Fibroblast of skin of left biceps (primary cell): ENCODE measurements at places on chromosomes 1 and 21.

GRCh38 chr1:201406831-201407406 lies 7.8 kb upstream of the LAD1 start:
- no peak for DNase-seq

DNA sequence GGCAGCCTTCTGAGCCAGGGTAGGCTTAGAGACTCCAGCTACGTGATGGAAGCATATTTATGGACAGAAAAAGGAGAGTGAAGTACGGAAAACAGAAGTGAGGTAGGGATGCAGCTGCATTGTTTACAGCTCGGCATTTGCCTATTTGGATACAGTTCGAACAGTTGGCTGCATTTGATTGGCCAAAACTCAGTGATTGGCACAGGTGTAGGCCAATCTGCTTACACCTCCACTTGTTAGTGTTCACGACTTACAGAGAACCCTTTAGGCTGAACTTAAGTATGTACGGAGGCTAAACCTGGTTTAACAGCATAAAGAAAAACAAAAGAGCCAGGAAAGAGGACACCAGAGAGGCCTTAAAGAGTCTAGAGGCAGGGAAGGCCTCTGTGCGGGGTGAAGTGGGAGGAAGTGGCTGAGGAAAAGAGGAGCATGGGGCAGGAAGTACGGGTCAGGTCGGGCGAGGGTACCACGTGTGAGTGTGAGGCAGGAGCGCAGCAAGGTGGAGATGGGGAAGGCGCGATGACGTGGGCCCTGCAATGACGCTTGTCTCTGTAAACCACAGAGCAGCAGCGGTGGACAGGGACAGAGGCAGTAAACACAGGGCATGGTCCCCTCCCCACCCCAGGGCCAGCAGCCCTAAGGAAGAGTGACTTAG lies 32.0 kb downstream of the RSPH1 start:
- peak; percentile 1 for DNase-seq

- DNase-seq, result no peak
Observed at GRCh38 chr1:234554218-234554697, 55.7 kb downstream of the IRF2BP2 start.

GRCh38 chr1:232459087-232459486 lies 170.8 kb downstream of the SIPA1L2 start:
- no peak for DNase-seq

DNA sequence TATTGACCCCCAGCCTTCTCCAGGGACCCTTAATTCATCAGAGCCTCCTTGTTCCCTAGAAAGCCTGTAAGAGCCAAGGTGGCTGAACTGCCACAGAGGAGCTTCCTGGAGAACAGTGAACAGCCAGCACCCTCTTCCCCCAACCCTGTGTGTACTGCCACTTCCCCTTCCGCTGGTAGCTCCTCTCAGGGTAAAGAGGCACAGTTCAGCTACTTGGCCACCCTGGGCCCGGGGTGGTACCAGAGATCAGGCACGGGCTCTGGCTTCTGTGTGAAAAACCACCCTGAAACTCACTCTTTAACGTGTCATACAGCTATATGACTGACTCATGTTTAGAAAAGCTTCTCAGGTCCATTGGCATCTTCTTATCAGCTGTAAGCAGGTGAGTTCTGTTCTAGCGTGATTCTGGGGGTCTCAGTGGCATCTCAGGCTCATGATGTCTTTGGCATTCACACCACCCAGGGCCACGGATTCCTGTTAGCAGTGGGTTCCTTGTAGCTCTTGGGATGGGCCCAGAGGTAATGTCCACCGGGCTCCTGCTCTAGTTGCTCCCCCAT lies 22.4 kb downstream of the ARMH1 start:
- no peak for DNase-seq

DNA sequence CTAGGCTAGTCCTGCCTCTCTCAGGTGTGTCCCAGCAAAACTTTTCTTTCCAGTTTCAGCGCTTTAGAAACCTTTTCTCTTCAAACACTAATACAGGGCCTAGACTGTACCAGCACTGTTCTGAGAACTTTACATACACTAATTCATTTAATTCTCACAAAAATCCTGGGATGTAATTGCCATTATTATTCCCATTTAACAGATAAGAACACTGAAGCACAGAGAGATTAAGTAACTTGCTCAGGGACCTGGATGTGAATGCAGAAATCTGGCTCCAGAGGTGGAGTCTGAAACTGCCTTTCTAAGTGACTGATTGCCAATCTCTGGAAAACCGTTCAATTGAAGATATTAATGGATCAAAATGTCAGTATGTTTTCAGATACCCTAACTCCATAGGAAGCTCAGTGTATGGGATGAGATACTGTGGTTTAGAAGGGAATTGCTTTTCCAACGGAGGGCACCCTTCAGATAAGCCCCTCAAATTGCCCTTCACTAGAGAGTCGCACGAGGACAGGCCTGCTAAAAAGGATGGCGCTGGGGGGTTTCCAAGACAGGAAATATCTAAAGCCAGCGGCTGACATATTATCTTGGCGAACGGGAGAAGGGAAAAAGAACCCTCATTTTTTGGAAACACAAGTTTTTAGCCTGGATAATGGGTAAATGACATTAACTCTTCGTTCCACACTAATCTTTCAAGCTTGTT lies 698 bp upstream of the UCK2 start:
- no peak for DNase-seq

DNA sequence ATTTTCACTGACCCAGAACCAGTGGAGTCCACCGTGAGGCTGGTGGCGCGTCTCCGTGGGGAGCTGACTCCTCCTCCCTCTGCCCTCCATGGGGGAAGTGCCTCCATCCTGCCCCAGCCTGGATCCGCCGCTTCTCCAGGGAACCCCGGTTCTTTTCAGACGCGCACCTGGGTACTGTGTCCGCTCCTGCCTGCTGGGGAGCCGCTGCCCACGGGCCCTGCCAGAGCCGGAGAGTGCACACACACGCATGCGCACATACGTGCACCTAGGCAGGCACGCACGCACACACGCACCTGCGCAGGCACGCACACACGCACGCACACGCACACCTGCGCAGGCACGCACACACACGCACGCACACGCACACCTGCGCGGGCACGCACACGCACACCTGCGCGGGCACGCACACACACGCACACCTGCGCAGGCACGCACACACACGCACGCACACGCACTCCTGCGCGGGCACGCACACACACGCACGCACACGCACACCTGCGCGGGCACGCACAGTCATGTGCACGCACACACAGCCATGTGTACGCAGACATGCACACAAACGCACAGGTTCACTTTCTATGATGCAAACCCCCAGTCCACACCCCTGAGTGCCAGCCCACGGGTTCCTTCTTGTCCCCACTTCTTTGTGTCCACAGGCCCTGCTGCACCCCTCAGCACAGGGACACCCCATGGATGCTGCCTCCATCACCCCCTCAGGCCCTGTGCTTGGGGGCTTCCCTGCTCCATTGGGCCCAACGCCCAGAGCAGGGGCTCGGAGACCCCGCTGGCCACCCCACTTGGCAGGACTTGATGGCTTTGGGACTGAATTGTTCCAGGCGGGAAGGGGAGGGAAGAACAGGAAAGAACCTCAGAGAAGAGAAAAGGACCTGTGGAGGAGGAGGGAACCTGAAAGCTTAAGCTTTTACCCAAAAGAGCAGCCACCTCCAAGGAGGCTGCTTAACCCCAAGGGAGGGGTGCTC lies 42.7 kb downstream of the MORN1 start:
- no peak for DNase-seq

DNA sequence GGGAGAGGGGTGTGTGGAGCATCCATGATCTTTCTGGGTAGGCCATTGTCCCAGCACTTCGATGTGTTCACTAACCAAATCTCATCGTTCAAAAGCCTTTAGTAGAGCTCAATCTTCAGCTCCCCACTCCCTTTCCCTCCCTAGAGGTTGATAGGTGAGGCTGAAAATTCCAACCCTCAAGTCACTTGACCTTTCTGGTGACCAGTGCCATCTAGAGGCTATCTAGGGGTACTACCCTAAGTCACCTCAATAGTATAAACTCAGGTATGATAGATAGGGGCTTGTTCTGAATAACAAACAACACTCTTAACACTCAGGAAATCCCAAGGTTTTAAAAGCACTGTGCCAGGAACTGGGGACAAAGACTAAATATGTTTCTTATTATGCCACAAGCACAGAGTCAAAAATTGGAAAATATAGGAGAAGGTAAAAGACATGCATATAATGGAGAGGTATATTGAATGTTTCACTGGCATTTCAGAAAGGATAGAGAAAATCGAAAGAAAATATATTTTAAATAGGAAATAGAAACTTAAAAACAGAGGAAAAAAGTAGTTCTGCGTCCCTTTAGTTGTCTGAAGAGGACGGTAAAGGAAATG lies 42.9 kb upstream of the CD53 start:
- no peak for DNase-seq

DNA sequence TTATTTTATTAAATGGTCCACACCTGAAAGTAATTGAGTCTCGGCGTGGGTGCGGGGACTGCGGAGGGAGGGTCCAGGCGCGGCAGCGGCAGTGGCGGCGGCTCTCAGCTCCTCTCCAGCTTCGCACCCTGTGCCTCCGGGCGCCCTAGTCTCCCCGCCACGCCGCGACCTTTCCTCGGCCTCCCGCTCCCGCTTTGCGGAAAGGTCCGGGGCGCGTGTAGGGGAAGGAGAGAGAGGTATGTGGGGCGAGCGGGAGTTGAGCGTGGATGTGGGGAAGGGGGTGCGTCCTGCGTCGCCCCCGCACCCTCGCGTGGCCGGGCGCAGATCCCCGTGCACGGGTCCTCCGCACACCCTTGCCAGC lies 13.4 kb upstream of the ALX3 start:
- DNase-seq, result no peak

- DNase-seq, result no peak
Observed at GRCh38 chr1:54052431-54052933, 522 bp downstream of the TMEM59 start.

DNA sequence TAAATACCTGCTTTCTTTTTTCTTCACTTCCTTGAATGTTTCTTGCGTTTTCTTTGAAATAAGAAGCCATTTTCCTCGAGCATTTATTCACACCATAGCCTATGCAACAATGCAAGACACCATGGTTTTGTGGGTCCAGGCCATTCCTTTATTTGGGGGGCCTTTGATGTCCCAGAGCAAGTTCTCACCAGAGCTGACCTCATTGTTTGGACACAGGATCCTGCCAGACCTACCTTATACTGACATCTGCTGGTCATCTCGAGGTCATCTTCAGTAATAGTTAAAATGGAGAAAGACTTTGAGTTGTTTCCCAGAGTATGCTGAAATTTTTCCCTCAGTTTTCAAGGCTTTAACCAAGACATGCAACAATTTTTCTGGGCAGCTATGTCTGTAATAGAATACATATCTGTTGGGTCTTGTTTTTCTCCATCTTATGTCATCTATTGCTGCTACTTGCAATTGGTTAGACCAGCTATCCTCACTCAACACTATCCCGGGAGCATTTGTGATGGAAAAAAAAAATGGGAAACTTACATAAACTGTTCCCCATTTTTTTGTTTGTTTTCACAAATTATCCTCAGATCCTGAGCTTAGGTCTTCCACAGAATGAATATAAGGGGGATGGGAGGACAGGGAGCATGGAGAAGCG lies 34.0 kb upstream of the BACE2 start:
- no peak for DNase-seq
